ENCODE measurements at places on chromosomes 2 and 18.
A peak's percentile ranks its signal among the peaks of the same experiment; 100 is the strongest.

DNA sequence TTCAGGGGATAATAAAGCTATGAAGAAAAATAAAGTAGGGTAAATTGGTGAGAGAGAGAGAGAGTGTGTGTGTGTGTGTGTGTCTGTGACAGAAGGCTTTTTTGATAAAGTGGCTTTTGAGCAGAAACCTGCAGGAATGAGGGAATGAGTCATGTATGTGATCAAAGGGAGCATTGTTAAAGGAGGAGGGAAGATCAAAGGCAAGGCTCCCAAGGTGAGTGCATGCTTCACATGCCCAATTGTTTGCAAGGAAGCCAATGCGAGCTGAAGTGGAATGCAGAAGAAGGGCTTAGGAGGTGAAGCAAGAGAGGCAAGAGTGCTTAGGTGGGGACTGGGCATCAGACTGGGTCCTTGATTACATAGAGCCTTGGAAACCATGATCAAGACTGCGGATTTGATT, 96.8 kb downstream of the DNAH6 start:
- no peak for DNase-seq

DNA sequence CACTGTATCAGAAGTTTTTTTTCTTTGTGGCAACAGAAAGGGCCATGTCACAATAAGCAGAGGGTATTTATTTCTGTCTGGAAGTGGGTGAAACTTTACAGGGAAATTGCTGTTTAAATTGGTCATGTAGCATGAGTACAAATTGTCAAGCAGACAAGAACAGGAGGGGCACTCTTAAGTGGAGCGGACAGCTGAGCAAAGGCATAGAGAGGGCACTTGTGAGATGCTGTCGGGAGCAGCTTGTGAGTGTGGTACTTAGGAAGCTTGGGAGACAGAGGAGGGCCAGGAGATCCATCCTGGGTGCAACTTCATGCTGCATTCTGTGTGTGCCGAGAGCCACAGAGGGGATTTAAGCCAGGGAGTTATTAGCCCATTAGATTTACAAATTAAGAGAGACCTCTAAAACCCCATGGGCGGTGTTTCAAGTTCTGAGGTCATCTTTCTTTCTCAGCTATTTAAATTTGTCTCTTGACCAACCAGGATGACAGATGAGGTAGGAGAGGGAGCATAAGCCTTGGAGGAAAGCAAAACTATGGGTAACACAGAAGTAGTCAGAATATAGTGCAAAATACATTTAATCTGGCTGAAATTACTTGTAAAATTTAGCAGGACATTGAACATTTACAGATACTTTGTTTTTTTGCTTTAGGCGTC, 30.4 kb downstream of the INPP4A start:
- peak; percentile 64 for DNase-seq

GRCh38 chr18:31030574-31031278, 11.8 kb downstream of the DSC3 start:
- DNase-seq, result no peak

- peak; percentile 54 for DNase-seq
Observed at GRCh38 chr2:1979138-1979537, 234.8 kb upstream of the PXDN start.

GRCh38 chr2:44295113-44295512, 19.8 kb downstream of the SLC3A1 start:
- no peak for DNase-seq
